Smooth muscle cell of bladder (primary cell): ENCODE measurements at places on chromosomes 11 and 22. TPM values are rescaled to one million over a fixed set of nuclear protein-coding genes. Genes with fewer than 3 reads are reported as not detected.

Gene F2
- 0.14 and 0.18 TPM in 2 replicates for total RNA-seq

Gene CHRDL2
- 0.09 and 0.14 TPM in 2 replicates for total RNA-seq

Gene BATF2
- total RNA-seq, result 0.37 and 0.71 TPM in 2 replicates

Gene OR51B5
- 0.18 and 0.28 TPM in 2 replicates for total RNA-seq

Gene MTMR2
- total RNA-seq, result 23.5 and 29.2 TPM in 2 replicates

Gene SLC5A12
- total RNA-seq, result 0.09 and 0.14 TPM in 2 replicates

Gene SLC29A2
- 0.09 and 0.14 TPM in 2 replicates for total RNA-seq

Gene OR51G1
- not detected in 2 replicates for total RNA-seq

Gene WNT7B
- not detected in 2 replicates for total RNA-seq

Gene TSSK2
- not detected in 2 replicates for total RNA-seq

Gene CRYBA4
- total RNA-seq, result not detected in 2 replicates

Gene TTC38
- total RNA-seq, result 20.3 and 21.1 TPM in 2 replicates

Gene PANX3
- total RNA-seq, result not detected in 2 replicates

Gene POU2AF2
- not detected in 2 replicates for total RNA-seq

Gene ASRGL1
- total RNA-seq, result 0.28 and 0.37 TPM in 2 replicates

Gene IGSF22
- under 0.01 TPM in 1 of 2 replicates, not detected in the other for total RNA-seq

Gene TEAD1
- total RNA-seq, result 59.0 and 75.5 TPM in 2 replicates

Gene KRTAP5-9
- total RNA-seq, result not detected in 2 replicates

Gene KDM4E
- total RNA-seq, result not detected in 2 replicates
